Caco-2 (cell line): ENCODE measurements at places on chromosomes 7 and 10.

- H3K4me1 ChIP-seq, result no peaks in the 10 kb centered on the region
- no peak for DNase-seq
- no peak overlapping the region for H3K4me3 ChIP-seq
- no peaks in the 10 kb centered on the region for H3K36me3 ChIP-seq
These were observed 20.1 kb upstream of the FAM170B start for GRCh38 chr10:49153971-49154370.

DNA sequence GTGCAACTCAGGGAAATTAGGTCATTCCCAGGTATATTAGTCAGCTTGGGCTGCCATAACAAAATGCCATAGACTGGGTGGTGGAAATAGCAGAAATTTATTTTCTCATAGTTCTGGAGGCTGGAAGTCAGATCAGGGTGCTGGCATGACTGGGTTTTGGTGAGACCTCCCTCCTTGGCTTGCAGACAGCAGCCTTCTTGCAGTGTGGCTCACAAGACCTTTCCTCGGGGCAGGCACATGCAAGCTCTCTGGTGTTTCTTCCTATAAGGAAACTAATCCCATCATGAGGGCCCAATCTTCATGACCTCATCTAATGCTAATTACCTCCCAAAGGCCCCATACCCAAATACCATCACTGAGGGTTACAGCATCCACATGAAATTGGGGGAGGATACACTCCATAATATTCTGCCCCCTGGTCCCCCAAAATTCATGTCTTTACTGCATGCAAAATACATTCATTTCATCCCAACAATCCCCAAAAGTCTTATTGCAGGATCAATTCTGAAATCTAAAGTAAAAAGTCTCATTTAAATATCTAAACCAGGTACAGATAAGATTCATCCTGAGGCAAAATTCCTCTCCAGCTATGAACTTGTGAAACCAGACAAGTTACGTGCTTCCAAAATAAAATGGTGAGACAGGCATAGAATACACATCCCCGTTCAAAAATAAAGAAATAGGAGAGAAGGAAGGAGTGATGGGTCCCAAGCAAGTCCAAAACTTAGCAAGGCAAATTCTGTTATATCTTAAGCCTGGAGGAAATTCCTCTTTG is 17.4 kb upstream of the CBLL1 start:
- 0 out of 2 replicates have a peak, but pooled peaks cover 4% of the 10 kb centered on the region for H3K4me1 ChIP-seq
- DNase-seq, result no peak
- no peak overlapping the region for H3K27ac ChIP-seq
- no peak overlapping the region for H3K4me3 ChIP-seq

- no peak overlapping the region for H3K27ac ChIP-seq
- DNase-seq, result no peak
- 0 out of 2 replicates have a peak, but pooled peaks cover 3% of the 10 kb centered on the region for H3K4me1 ChIP-seq
- H3K36me3 ChIP-seq, result no peaks in the 10 kb centered on the region
- H3K4me3 ChIP-seq, result no peak overlapping the region
These were observed 779 bp upstream of the ADCK2 start for GRCh38 chr7:140671966-140672365.

GRCh38 chr7:159197066-159197975 is 52.7 kb upstream of the VIPR2 start:
- no peaks in the 10 kb centered on the region for H3K36me3 ChIP-seq
- no peak for DNase-seq
- no peak overlapping the region for H3K27ac ChIP-seq
- H3K27me3 ChIP-seq, result no peaks in the 10 kb centered on the region

- H3K4me3 ChIP-seq, result no peak overlapping the region
- no peaks in the 10 kb centered on the region for H3K27me3 ChIP-seq
- peaks cover 6% of the 10 kb centered on the region for H3K36me3 ChIP-seq
These were observed 20.5 kb upstream of the CFAP70 start for GRCh38 chr10:73379064-73379748.

GRCh38 chr10:101152316-101152715 is 21.2 kb downstream of the TLX1 start:
- no peaks in the 10 kb centered on the region for H3K36me3 ChIP-seq
- no peak overlapping the region for H3K27ac ChIP-seq
- no peak for DNase-seq
- H3K4me1 ChIP-seq, result 0 out of 2 replicates have a peak, but pooled peaks cover 1% of the 10 kb centered on the region
- no peaks in the 10 kb centered on the region for H3K27me3 ChIP-seq

GRCh38 chr7:32150589-32150988 is 80.4 kb upstream of the PDE1C start:
- H3K27ac ChIP-seq, result no peak overlapping the region

DNA sequence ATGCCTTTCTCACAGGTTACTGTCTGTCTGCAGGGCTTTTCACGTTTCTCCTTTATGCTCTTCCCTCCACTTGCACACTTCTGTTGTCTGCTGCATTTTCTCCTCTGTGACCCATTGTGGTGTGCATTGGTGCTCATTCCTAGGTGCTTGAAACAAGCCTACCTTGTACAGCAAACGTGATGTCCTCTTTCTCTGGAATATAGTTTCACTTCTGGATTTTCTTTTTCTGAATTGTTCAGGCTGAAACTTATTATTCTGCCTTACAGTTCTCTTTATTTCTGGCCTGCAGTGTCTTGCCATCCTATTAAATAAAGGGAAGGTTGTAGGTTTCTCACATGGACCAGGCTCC is 128.8 kb upstream of the SAMD8 start:
- H3K27me3 ChIP-seq, result no peaks in the 10 kb centered on the region
- H3K27ac ChIP-seq, result no peak overlapping the region
- no peaks in the 10 kb centered on the region for H3K36me3 ChIP-seq
- H3K4me3 ChIP-seq, result no peak overlapping the region
- H3K4me1 ChIP-seq, result no peaks in the 10 kb centered on the region

DNA sequence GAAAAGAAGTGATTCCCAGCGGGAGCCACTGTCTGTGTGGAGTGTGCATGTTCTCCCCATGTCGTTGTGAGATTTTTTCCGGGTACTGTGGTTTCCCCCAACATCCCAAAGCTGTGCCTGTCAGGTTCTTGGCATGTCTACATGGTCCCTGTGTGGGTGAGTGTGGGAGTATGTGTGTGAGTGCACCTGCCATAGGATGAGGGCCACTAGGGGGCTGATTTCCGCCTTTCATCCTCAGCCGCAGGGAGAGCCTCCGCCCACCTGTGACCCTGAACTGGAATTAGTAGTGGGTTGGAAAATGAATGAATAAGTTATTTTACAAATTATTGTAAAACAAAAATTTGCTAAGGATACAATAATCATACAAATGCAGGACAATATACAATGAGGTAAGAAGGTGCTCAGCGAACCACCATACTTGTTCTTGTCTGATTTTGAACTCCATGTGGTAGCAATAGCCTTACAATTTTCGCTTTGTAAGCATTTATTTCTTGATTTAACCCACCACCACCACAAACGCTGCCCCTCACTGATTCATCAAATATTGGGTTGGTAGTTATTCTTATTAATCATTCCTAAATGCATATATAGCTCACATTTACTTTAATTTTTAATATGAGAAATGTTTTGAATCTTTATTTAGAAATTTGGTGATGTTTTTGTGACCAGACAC is 641.2 kb upstream of the VSTM2A start:
- H3K36me3 ChIP-seq, result no peaks in the 10 kb centered on the region
- no peak overlapping the region for H3K27ac ChIP-seq
- no peaks in the 10 kb centered on the region for H3K27me3 ChIP-seq
- no peaks in the 10 kb centered on the region for H3K4me1 ChIP-seq
- DNase-seq, result peak; percentile 2

GRCh38 chr7:137881607-137882260 is 35.0 kb upstream of the DGKI start:
- H3K36me3 ChIP-seq, result peaks cover 13% of the 10 kb centered on the region
- no peak overlapping the region for H3K4me3 ChIP-seq
- no peaks in the 10 kb centered on the region for H3K4me1 ChIP-seq
- DNase-seq, result no peak
- H3K27me3 ChIP-seq, result no peaks in the 10 kb centered on the region; the same call in 1 of the 2 replicates

GRCh38 chr10:81027706-81028105 is 490.0 kb downstream of the SH2D4B start:
- no peak overlapping the region for H3K27ac ChIP-seq
- no peaks in the 10 kb centered on the region for H3K4me1 ChIP-seq
- no peaks in the 10 kb centered on the region for H3K27me3 ChIP-seq
- no peaks in the 10 kb centered on the region for H3K36me3 ChIP-seq
- DNase-seq, result no peak

GRCh38 chr10:119410361-119411116 is 132.0 kb downstream of the RGS10 start:
- DNase-seq, result no peak
- H3K4me3 ChIP-seq, result no peak overlapping the region
- H3K27me3 ChIP-seq, result no peaks in the 10 kb centered on the region
- H3K36me3 ChIP-seq, result no peaks in the 10 kb centered on the region
- H3K27ac ChIP-seq, result peak overlapping the region; percentile 71

DNA sequence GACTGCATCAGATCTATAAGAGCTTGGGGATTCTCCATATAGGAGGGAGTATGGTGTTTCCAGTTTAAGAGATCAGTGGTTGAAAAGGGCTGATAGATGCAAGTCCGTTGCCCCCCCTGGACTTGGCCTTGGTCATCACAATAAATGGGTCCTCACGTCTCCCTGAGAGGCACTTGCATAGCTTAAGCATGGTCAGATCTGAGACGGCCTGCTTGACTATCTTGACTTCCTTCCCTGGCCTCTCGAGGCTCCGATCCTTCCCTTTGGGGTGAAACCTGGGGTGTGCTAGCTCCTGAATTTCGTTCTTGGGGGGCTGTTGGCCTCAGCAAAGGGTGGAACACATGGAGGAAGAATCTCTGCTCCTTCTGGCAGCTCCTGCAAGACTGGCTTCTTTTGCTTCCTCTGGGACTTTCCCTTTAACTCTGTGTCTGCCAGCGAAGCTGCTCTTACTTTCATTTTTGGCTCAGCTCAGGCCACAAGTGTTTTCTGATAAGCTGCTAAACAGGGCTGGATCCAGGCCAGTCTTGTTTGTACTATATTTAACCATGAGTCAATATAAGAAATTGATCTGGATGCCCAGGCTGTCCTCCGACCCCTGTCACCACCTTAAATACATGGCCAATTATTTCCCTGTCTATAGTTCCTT is 11.2 kb upstream of the ZNF485 start:
- H3K27ac ChIP-seq, result no peak overlapping the region
- H3K36me3 ChIP-seq, result no peaks in the 10 kb centered on the region
- H3K4me1 ChIP-seq, result no peaks in the 10 kb centered on the region
- no peak overlapping the region for H3K4me3 ChIP-seq

- H3K36me3 ChIP-seq, result no peaks in the 10 kb centered on the region
- H3K27ac ChIP-seq, result no peak overlapping the region
- no peak overlapping the region for H3K4me3 ChIP-seq
- peaks cover 18% of the 10 kb centered on the region for H3K4me1 ChIP-seq
- DNase-seq, result no peak
These were observed 2.5 kb downstream of the KAT6B start for GRCh38 chr10:74828946-74829345.

GRCh38 chr10:116487522-116488430 is 58.0 kb upstream of the PNLIP start:
- H3K36me3 ChIP-seq, result no peaks in the 10 kb centered on the region
- H3K27me3 ChIP-seq, result no peaks in the 10 kb centered on the region
- no peak overlapping the region for H3K4me3 ChIP-seq
- H3K4me1 ChIP-seq, result no peaks in the 10 kb centered on the region
- no peak for DNase-seq

- no peaks in the 10 kb centered on the region for H3K4me1 ChIP-seq
- H3K36me3 ChIP-seq, result no peaks in the 10 kb centered on the region
- DNase-seq, result no peak
- no peak overlapping the region for H3K4me3 ChIP-seq
- H3K27me3 ChIP-seq, result no peaks in the 10 kb centered on the region
- H3K27ac ChIP-seq, result no peak overlapping the region
These were observed 8.3 kb downstream of the DYNC1I1 start for GRCh38 chr7:95780665-95781064.

DNA sequence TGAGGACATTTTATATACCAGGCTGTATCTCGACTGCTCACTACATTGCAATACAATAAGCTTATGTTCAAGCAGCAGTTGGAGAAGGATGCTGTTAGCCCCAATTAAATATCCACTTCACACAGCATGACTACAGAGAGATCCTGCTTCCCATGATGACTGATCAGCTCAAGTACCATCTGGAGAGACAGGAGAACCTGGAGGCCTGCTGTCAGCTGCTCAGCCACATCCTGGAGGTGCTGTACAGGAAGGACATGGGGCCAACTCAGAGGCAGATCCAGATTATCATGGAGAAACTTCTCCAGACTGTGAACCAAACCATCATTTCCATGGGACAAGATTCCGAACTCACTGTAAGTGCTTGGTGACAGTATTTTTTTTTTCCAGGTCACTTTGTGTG is 22.5 kb downstream of the RNF133 start:
- no peak for DNase-seq
- no peaks in the 10 kb centered on the region for H3K27me3 ChIP-seq
- no peak overlapping the region for H3K4me3 ChIP-seq
- peaks cover 26% of the 10 kb centered on the region for H3K4me1 ChIP-seq

GRCh38 chr7:71801976-71802375 is 610.2 kb downstream of the CALN1 start:
- H3K27ac ChIP-seq, result no peak overlapping the region
- H3K4me3 ChIP-seq, result no peak overlapping the region
- no peaks in the 10 kb centered on the region for H3K4me1 ChIP-seq

GRCh38 chr10:94197241-94197640 is 165.5 kb downstream of the NOC3L start:
- no peaks in the 10 kb centered on the region for H3K36me3 ChIP-seq
- H3K27ac ChIP-seq, result no peak overlapping the region
- H3K27me3 ChIP-seq, result no peaks in the 10 kb centered on the region
- no peaks in the 10 kb centered on the region for H3K4me1 ChIP-seq
- no peak overlapping the region for H3K4me3 ChIP-seq

DNA sequence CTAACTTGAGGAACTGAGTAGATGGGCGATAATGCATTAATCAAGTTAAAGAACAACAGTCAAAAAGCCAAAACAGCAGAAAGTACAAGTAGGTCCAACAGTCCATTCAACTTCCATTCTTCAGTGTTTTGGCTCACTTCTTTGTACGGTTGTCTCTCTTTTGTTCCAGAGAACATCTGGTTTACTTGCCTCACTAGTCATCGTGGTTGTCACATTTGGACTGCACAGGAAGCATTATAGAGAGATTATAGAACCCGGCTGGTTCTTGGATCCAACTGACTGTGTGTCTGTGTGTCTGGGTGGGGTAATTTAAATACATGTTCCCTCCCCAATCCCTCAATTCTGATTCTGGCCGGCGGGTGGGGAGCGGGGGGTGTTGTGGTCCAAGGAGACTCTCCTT is 1.8 kb upstream of the CEP41 start:
- H3K36me3 ChIP-seq, result no peaks in the 10 kb centered on the region
- no peaks in the 10 kb centered on the region for H3K27me3 ChIP-seq

- no peaks in the 10 kb centered on the region for H3K27me3 ChIP-seq
- no peak for DNase-seq
- no peaks in the 10 kb centered on the region; the same call in 1 of the 2 replicates for H3K4me1 ChIP-seq
- H3K36me3 ChIP-seq, result no peaks in the 10 kb centered on the region
- no peak overlapping the region for H3K27ac ChIP-seq
These were observed 72.8 kb upstream of the KAT6B start for GRCh38 chr10:74753442-74754211.

DNA sequence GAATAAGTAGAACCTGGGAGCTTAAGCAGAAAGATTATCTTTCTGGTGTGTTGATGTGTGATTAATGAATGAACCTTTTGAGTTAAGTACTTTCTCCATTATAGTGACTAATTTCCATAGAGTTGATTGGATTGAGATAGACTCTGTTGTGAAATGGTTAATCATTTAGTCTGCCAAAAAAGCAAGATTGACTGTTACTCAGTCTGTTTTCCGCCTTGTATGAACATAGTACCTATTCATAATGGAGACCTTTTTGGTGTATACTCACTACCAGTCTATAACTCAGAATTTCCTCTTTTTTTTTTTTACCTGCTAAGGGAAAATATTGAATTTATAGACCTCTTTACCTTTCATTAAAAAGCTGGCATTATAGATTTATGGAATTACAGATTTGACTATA is 14.4 kb upstream of the NPVF start:
- no peak overlapping the region for H3K4me3 ChIP-seq
- H3K27ac ChIP-seq, result no peak overlapping the region
- DNase-seq, result no peak
- no peaks in the 10 kb centered on the region for H3K4me1 ChIP-seq
- H3K27me3 ChIP-seq, result no peaks in the 10 kb centered on the region
